ENCODE measurements at places on chromosomes 6 and 20.
A peak's percentile ranks its signal among the peaks of the same experiment; 100 is the strongest.

GRCh38 chr20:64217539-64218221, 37.9 kb upstream of the PCMTD2 start:
- no peak for DNase-seq

DNA sequence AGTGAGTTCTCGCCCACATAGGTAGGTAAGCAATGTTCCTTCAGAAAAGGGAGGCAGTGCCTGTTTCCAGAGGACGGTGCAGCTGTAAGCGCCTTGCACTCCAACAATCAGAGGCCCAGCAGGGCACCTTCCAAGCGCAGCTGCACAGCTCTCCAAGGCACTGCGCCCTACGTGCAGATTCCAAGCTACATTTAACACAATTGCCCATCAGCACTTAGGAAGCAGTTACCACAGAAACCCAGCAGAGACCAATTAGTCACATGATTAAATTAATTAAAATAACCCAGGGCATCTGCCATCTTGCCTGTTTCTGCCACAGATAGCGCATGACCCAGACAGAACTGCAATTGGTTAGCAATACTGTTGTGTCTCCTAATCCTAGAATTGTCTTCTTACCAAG, 65.5 kb downstream of the SOBP start:
- DNase-seq, result no peak

- no peak for DNase-seq
These were observed 10.0 kb upstream of the FAM210B start for GRCh38 chr20:56348746-56349145.

DNA sequence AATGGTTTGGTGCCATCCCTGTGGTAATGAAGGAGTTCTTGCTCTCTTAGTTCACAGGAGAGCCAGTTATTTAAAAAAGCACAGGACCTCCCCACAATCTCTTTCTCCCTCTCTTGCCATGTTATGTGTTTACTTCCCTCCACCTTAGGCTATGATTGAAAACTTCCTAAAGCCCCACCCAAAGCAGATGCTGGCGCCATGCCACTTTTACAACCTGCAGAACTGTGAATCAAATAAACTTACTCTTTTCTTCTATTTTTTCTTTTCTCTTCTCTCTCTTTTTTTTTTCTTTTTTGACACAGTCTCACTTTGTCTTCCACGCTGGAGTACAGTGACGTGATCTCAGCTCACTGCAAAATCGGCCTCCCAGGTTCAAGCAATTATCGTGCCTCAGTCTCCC, 508.4 kb upstream of the EPHA7 start:
- no peak for DNase-seq

- peak; percentile 70 for DNase-seq
These were observed 54.1 kb upstream of the TPD52L1 start for GRCh38 chr6:125099211-125100073.

GRCh38 chr6:39927159-39927558, 7.1 kb downstream of the MOCS1 start:
- DNase-seq, result peak; percentile 24

- DNase-seq, result no peak
These were observed 317.0 kb downstream of the CDC5L start for GRCh38 chr6:44704240-44705150.

DNA sequence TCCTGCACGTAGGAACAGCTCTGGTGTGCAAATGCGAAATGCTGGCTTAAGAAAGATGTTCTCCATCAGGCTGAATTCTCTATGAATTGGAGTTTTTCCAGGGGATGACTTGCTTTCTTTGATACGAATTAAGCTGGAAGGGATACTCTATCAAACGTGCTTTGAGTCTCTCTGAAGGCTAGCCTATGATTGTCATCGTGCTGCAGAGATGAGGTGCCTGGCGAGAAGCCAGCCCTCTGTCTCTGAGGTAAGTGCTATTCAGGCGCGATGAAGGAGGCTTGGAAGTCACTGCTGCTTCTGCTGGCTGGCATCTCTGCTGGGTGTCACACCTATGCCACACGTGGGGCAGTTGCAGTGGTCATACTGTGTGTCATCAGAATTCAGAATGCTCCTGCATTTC, 223.7 kb downstream of the TAF4 start:
- DNase-seq, result no peak

GRCh38 chr6:13763740-13764381, 50.5 kb downstream of the MCUR1 start:
- no peak for DNase-seq

DNA sequence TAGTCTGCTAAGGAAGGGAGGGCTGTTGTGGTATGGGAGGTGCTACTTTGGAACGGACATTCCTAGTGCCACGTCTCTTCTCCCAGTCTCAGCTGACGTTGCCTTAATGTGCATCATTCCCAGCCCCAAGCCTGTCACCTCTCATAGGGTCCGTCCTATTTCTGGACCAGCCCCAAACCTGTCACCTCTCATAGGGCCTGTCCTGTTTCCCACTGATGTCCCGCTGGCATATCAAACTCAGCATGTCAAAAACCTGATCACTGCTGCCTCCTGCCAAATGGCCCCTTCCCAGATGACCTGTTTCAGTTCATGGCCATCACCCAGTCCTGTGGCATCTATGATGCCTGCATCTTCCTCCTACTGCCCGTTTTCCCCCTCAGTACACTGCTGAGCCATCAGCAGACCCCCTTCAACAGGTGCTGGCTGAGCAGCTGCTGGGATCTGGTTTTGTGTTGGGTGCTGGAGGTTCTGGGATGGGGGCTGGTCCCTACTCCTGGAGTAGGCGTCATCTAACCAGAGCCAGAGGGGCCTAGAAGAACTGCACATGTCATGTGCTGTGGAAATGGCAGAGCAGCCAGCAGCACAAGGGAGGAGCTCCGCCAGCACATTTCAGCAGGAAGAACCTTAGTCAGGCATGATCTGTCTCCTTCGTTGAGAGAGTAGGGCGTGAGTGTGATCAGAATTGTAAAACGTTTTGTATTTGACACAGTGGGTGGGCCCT, 3.3 kb downstream of the ENTPD6 start:
- no peak for DNase-seq

GRCh38 chr20:6339176-6339575, 216.3 kb upstream of the FERMT1 start:
- no peak for DNase-seq

GRCh38 chr6:8947900-8948299, 512.6 kb upstream of the SLC35B3 start:
- no peak for DNase-seq

DNA sequence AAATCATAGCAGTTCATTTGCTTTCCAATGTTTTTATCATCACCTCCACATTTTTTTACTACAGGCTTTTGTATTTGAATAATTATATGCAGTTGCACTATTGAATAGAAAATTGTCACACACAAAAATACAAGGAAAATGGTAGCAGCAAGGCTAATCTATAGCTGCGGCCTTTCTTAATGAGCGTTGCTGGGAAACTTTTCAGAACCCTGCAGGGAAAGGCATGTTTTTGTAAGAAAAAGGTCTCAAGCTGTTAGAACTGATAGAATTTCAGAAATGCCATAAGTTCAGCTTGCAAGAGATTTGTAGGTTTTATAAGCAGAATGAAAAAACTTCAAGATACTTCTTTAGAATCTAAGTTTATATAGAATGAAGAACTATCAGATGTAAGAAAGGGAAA, 535.8 kb downstream of the LMBRD1 start:
- DNase-seq, result no peak

GRCh38 chr6:10583509-10583901, 62.4 kb downstream of the GCNT2 start:
- DNase-seq, result no peak

- DNase-seq, result no peak
These were observed 224.3 kb upstream of the SLC35B3 start for GRCh38 chr6:8659404-8660189.

- DNase-seq, result no peak
These were observed 14.2 kb upstream of the HLA-DRB1 start for GRCh38 chr6:32603888-32604287.

DNA sequence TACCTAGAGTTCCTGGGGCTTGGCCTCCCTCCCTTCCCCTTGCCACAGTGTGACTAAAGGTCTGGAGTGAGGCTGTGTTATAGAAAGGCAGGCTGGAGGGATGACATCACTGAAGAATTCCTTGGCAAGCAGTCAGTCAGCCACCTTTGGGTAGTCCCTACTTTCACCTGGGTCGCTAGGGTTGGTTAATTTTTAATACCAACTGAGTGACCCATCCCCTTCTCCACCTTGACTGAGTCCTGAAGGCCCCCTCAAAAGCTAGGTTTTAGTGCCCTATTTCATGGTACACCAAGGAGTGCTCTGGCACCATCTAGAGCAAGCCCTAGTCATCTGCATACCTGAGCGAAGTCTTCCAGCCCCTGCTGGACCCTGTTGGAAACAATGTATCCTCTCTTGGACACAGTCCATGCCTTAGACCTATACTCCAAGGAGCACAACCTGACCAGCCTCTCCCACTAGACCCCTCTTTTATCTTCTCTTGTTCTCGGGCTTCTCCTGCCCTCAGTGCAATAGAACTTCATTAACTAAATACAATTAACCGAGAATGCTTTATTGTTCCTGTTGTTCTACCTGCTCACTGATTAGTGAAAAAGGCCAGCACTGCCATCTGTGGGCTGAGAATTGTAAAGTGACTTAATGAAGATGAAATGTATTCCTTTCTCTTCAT, 44.6 kb downstream of the RIN2 start:
- peak; percentile 20 for DNase-seq

DNA sequence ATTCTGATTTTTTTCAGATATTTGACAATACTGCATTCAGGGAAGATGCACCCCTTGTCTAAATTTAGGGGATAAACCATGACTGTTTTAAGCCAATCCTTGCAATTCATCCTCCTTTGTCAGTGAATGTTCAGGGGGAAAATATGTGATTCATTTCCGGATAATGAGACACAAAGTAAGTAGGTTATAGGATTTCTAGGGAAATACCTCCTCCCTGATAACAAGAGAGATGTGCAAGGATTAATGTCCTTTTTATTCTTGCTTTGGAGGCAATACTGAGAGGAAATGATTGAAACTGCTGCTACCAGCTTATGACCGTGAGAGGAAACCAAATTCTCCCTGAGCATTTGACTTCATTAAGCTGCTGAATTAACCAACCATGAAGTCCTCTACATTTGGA, 161.3 kb upstream of the EYA4 start:
- no peak for DNase-seq

DNA sequence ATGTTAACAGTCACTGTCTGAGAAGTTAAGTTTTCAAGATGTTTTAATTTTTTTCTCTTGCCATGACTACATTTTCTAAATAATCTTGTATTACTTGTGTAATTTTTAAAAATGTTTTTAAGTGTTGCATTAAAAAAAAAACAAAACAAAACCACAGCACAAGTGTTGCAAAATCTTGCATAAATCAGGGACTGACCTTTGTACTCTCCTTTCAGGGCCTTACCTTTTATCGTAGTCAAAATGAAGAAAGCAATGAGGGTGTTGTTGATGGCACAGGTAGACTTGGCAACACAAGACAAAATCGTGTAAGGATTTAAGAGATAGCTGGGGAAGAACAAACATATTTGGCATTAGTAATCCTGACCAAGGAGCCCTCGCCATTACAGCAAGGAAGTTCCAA, 42.5 kb downstream of the PIGU start:
- DNase-seq, result no peak

- no peak for DNase-seq
These were observed 116.2 kb downstream of the GRM4 start for GRCh38 chr6:34029489-34030280.

DNA sequence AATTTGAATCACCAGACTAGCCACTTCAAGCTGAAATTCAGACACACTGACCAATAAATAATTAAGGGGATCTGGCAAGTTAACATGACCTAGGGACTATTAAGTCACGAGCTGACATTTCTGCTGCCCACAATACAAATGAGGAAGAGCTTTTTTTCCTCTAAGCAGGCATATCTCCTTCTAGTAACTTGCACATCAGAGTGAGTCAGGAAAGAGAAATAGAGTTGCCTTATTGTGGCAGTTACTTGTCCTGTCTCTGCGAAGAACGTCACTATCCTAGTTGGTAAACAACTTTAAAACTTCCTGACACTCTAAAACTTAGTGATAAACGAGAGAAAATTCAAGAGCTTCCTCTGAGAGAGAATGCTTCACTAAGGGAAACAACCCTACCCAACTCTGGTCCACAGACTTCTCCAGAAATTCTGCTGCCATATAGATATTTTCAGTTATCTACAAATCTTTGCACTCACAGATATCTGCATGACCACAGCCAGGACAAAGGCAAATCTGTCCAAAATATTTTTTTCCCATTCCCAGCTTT, 4.2 kb downstream of the PLA2G7 start:
- DNase-seq, result no peak

DNA sequence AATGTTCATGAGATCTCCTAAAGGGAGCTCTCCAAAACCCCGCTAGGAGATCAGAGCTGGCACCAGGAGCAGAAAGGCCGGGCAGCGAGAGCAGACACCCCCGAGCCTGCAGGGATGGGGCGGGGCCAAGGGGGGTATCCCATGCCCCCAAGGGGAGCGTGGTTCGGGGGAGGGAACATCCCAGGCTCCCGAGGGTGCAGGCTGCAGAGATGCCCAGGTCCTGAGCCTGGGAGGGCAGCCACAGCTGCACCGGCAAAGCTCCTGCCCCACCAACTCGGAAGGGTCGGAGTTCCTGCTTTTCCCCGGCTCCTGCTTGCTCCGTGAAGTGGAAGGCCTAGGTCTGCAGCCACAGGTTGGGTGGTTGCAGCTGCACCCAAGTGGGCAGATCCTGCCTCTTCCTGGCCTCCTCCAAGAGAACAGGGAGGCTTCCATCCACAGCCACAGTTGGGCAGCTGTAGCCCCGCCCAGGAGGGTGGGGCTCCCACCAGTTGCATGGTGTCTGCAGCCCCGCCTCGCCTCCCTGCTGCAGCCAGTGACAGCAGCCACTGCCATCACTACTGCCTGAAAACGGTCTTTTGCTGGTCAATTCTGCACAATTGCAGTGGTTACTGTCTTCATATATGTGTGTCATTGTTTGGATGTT, 13.4 kb upstream of the GMNN start:
- no peak for DNase-seq

DNA sequence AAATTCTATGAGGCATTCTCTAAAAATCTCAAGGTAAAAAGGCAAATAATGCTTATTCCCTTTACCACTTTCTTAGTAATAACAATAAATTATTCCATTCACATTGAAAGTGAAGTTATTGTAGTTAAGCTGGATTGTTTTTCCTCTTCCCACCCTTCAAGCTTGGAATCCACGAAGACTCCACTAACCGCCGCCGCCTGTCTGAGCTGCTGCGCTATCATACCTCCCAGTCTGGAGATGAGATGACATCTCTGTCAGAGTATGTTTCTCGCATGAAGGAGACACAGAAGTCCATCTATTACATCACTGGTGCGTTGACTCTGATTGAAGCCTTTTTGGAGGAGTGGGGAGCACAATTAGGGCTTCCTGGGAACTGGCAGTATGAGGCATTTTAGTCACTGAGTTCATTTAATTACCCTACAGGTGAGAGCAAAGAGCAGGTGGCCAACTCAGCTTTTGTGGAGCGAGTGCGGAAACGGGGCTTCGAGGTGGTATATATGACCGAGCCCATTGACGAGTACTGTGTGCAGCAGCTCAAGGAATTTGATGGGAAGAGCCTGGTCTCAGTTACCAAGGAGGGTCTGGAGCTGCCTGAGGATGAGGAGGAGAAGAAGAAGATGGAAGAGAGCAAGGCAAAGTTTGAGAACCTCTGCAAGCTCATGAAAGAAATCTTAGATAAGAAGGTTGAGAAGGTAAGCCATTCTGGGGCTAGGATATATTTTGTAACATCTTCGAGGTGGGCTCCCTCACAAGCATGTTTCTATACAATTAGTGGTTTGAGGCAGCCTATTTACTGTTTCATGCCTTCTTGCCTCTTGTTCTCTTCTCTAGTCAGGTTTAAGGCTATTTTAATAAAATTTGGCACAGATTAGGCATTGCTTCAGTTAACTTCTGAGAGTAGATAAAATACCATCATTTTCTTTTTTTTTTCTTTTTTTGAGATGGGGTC, 4.9 kb downstream of the HSP90AB1 start:
- no peak for DNase-seq
